Suprapubic skin (tissue), 4 donors: ENCODE measurements at places on chromosomes 4 and X.

- no peak for DNase-seq
Measured at GRCh38 chr4:59249110-59249509, 1951.0 kb upstream of the ADGRL3 start.

DNA sequence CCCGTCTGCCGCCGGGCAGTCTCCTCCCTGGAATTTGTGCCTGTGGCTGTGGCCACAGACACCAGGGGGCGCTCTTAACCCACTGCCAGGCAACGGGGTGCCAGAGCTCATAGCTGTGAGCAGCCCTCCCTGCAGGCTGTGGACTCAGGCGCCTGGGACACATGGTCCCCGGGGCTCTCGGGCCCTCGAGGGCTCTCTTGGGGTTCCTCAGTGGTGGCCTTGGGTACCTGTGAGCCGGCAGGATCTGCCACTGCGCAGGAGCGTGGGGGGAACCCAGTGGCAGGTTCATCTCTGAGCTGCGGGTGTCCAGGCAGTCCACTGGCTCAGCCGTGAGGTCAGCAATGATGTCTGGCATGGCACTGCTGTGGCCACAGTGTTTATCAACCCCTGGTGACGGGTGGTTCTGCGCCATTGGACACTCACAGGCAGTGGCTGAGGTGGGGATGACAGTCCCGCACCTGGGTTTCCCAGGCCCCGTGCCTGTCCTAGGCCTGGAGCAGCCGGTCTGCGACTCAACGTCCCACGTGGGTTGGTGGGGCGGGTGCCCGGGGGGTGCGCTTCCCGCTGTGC lies 37.2 kb downstream of the PCGF3 start:
- no peak for DNase-seq

DNA sequence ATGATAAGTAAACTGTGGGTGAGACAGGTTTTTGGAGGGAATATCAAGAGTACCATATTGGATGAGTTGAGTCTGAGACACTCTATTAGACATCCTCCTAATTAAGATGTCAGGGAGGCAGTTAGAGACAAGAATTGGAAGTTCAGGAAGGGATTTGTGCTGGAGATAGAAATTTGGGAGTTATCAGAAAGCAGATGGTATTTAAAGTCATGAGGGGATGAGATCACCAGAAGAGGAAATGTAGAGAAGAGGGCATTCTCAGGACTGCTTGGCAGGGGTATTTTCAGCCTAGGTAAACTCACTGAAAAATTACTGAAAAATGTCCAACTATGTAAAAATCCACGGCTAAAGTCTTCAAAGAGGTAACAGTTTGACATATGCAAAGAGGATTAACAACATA lies 161.6 kb upstream of the PGRMC2 start:
- DNase-seq: no peak

- no peak for DNase-seq
Measured at GRCh38 chr4:134722306-134722705, 520.7 kb upstream of the PABPC4L start.

DNA sequence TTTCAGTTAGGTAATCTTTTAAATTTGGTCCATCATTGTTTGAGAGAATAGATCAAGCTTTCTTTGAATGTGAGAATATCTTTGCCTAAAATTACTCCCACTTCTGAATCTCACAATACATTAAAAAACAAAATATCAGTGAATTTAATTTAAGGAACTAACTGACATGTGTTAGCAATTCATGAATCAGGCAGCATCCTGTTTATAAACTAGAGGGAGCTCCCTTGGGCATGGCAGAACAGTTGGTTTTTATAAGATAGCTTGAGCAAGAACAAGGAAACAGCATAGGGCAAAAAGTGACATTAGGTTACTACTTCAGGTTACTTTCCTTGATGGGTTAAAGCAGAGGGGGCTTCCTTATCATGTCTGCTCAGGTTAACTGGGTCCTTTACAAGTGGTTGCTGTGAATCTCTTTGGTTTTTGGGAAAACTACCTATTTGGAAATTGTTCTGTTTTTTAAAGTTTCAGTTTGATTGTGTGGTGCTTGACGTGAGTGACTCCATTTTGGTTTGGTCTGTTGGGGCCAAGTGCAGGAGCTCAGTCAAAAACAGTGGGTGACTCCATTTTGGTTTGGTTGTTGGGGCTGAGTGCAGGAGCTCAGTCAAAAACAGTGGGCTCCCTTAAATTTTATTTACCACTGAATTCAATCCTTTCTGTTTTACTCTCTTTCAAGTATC lies 68.0 kb downstream of the PPEF2 start:
- no peak for DNase-seq

DNA sequence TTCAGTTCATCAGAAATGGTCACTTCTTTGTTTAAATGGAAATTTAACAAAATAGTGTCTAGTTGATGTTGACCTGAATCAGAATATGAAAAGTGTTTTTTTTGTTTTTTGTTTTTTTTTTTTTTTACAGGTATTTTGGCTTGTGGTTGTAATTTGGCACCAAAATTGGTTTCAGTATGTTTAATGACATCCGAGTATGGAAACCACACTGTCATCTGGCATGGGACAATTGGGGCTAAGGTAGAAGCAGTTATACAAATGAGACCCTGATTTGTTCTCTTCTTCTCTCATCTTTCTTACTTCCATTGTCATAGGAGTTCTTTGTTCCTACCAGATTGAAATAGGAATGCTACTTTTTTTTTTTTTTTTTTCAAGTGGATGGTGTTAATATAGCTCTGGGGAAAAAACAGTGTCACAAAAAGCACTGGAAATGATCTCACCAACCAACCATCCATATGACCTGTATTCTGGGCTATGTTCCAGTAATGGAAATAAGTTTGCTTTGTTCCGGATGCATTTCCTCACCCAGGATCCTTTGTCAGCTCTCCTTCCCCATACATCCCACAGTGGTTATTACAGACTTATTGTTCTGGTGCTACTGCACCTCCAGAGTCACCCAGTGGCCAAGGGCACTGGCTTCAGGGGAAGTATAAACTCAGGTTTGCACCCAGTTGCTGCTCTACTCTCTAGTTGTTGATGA lies 95.8 kb downstream of the ATXN3L start:
- DNase-seq: no peak

GRCh38 chr4:84808332-84808731 lies 158.2 kb downstream of the WDFY3 start:
- no peak for DNase-seq

GRCh38 chrX:104681214-104681613 lies 115.2 kb downstream of the IL1RAPL2 start:
- no peak for DNase-seq

DNA sequence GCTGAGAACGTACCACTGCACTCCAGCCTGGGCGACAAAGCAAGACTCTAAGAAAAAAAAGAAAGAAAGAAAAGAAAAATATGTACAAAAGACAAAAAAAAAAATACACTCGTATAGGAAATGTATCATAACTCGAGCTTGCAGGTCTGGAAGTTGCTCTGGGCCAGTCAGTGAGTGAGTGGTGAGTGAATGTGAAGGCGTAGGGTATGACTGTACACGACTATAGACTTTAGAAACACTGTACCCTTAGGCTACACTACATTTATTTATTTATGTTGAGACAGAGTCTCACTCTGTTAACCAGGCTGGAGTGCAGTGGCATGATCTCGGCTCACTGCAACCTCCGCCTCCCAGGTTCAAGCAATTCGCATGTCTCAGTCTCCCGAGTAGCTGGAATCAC lies 29.4 kb downstream of the EVC2 start:
- DNase-seq: no peak

DNA sequence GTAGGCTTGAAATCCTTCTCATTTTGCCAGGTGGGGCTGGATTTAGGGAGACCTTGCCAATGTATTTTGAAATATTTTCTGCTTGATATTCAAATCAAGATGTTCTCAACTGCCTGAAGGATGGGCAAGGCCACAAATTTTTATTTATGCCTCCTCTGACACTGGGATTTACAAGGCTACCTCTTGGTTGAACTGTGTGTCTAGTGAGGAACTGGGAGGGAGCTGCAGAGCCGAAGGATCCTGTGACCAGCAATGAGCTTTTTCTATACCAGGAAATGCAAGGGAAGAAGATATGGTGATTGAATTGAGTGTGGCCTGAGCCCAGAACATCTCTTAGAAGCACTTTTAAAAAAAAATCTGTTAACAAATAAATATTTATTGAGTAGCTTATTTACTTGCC lies 14.9 kb downstream of the VSIG1 start:
- no peak for DNase-seq

DNA sequence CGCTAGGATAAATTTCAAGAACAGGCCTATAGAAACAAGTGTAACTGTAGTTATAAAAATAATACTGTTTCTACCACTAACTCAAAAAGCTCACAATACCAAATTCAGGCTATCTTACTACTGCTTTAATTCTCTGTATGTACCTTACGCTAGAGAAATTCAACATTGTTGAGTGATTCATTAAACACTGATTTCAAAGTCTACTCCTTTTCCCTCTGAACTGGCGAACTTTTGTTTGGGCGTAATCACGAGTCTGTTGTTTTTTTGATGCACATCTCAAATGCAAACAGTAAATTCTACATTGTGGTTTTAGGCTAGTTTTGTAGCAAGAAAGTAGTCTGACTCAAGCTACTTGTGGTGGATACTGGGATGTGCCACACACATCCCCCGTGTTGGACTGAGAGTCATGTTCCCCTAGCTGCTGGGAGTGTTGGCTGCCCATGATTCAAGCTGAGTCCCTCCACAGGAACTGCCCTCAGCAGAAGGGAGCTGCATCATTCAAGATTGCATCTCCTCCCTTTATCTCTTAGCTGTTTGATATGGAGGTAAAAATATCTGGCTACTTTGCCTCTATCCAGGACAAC lies 406.1 kb downstream of the RAPGEF2 start:
- no peak for DNase-seq

- no peak for DNase-seq
Measured at GRCh38 chr4:55795341-55795740, 24.2 kb upstream of the EXOC1L start.

- DNase-seq: no peak
Measured at GRCh38 chr4:74997948-74998729, 65.2 kb downstream of the PARM1 start.

DNA sequence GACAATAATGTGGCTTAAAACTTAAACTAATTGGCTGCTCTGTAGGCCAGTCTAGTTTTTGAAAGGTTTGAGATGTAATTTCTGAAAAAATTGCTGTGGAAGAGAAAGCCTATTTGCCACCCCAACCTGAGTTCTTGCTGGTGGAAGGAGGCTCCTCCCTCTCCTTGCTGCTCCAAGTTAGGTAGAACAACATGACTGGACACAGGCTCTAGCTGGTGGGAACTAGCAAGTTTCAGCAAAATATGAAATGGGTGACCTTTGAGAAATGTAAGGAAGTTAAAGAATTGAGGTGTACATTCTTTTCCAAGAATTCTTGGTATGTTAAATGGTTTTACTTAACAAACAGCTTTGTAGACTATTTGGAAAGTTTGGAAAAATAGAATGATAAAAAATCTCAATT lies 8.0 kb downstream of the RPL34 start:
- no peak for DNase-seq

- no peak for DNase-seq
Measured at GRCh38 chr4:168787801-168788595, 222.1 kb downstream of the CBR4 start.

GRCh38 chrX:20740443-20740842 lies 473.7 kb upstream of the RPS6KA3 start:
- DNase-seq: no peak

DNA sequence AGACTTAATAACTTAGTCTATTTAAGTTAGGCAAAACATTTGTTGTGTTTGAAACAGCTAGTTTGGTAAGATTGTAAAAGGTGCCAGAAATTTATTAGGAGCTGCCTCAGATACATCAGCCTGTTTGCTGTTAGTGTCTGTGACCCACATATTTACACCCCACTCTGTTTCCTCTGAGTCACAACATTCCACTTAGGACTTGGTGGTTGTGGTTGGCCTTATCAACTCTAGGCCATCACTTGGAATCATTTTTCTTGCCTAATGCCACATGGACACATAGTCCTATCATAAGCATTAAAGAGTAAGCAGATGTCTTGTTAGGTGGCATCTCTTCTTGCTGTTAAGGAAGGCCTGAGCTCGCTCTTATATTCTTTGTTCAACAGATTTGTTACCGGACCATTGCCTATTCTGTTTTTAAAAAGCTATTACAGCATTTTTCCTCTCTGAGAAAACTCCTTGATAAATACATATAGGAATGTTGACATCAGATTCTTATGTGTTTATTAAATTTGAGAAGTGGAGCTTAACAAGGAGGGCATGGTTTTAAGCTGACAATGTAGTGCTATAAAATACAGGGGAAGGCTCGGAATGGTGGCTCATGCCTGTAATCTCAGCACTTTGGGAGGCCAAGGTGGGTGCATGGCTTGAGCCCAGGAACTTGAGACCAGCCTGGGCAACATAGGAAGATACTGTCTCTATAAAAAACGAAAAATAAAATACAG lies 51.2 kb upstream of the PGRMC2 start:
- no peak for DNase-seq

GRCh38 chr4:24896977-24897376 lies 15.9 kb downstream of the CCDC149 start:
- no peak for DNase-seq

GRCh38 chr4:139559687-139560086 lies 3.7 kb upstream of the SETD7 start:
- DNase-seq: no peak

DNA sequence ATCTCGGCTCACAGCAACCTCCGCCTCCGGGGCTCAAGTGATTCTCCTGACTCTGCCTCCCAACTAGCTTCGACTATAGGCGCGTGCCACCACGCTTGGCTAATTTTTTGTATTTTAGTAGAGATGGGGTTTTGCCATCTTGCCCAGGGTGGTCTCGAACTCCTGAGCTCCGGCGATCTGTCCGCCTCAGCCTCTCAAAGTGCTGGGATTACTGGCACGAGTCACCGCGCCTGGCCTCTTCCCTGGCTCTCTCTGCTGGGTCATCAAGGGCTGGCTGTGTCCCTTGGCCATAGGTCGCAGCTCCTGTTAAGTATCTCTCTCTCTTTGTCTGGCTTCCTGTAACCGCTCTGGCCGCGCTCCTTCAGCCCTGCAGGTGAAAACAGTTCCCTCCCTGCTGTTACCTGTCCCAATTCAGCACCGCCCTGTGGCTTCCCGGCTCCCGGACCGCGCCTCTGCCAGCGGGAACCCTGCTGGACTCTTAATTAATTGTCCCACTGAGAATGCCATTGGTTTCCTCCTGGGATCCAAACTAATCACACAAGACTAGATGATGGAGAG lies 1.3 kb upstream of the RGS12 start:
- no peak for DNase-seq

- DNase-seq: no peak
Measured at GRCh38 chr4:156230176-156230575, 276.5 kb upstream of the CTSO start.
